HFF-Myc (cell line): ENCODE measurements at places on chromosomes 2 and 18.

DNA sequence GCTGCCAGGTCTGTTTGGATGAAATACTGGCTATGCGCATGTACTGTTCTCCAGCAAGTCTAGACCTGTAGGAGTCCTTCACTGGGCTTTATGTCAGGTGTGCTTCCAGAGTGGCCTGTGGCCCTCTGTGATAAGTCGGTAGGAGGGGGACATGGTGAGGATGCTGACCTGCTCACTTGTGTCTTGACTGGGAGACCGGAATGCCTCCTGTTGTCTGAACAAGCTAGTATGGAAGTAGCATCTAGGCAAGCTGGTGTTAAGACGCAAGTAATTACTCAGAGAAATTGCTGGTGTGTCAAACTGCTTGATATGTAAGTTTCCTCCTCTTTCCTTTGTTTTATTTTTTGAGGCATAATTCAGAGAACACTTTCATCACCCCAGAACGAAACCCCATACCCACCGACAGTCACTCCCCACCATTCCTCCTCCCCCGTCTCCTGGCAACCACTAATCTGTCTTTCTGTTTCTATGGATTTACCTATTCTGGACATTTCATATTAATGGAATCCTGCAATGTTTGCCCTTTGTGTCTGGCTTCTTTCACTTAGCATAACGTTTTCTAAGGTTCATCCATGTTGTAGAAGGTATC lies 76.4 kb downstream of the TMEM247 start:
- no peak for DNase-seq

DNA sequence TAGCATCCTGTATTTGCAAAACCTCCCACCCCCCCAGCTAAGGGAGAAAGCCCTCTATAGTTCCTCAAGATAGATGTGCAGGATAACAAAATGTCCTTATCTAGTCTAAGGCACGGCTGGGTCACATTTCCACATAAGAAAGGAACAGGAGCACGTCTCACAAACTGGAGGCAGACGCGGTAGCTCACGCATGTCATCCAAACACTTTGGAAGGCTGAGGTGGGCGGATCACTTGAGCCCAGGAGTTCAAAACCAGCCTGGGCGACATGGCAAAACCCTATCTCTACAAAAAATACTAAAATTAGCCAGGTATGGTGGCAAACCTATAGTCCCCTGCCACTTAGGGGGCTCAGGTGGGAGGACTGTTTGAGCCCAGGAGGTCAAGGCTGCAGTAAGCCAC lies 9.3 kb downstream of the SF3B1 start:
- DNase-seq, result no peak

DNA sequence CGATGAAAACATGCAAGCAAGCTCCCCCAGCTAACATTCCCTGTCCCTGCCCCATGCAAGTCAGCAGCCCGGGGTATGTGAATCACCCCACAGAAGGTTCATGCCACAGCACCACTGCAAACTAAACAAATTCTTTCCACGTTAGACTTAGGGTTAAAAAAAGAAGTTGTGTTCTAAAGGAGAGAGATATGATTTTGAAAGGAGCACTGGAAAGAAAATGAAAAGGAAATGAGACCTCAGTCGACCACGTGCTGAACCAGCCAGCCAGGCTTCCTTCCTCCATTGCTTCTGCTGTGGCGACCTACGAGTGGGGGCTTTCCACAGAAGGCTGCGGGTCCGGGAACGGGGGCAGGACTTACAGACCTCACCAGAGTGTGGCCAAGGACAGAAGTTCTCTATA lies 52.0 kb downstream of the ARL4C start:
- DNase-seq, result no peak

DNA sequence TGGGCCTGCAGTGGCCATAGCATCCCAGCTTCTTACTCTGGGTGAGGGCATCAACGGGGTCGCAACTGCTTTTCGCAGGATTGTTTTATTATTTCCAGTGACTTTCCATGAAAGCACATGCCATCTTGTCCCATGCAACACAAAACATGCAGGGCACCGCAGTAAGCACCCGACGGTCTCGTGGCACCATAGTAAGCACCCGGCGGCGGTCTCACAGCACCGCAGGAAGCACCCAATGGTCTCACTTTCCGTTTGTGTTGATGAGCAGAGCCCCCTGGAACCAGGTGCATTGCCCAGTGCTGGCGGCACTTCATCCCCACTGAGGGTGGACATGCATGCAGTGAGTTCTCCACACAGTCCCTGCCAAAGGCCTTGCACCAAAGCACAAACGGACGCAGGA lies 271.9 kb downstream of the MYT1L start:
- DNase-seq, result no peak

GRCh38 chr18:57149531-57149930 lies 2.6 kb downstream of the BOD1L2 start:
- no peak for DNase-seq

- DNase-seq, result no peak
Observed at GRCh38 chr2:46719487-46719886, 196.1 kb downstream of the MCFD2 start.

DNA sequence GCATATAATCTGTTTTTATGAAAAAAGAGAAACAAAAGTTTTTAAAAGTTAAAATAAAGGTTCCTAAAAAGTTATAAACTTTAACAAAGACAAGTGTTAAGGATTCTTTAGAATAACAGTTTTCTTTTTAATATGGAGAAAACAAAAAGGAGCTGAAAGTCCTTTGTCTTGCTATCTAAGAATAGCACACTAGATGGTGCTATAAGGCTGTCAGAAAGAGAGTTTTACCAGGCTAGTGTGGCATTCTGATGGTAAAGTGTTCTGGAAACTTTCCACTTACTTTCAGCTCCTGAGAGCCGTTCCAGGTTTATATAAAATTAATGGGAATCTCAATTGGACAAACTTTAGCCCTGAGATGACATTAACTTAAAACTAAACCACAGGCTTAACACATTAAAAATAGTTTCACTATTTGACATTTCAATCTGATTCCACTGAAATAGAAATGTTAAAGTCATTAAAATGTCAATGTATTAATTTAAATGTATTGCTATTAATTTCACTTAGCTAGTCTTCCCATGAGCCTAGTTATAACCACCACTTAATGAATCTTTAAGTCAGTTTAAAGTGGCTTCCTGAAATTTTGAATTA lies 3.7 kb downstream of the FBXO48 start:
- DNase-seq, result no peak

DNA sequence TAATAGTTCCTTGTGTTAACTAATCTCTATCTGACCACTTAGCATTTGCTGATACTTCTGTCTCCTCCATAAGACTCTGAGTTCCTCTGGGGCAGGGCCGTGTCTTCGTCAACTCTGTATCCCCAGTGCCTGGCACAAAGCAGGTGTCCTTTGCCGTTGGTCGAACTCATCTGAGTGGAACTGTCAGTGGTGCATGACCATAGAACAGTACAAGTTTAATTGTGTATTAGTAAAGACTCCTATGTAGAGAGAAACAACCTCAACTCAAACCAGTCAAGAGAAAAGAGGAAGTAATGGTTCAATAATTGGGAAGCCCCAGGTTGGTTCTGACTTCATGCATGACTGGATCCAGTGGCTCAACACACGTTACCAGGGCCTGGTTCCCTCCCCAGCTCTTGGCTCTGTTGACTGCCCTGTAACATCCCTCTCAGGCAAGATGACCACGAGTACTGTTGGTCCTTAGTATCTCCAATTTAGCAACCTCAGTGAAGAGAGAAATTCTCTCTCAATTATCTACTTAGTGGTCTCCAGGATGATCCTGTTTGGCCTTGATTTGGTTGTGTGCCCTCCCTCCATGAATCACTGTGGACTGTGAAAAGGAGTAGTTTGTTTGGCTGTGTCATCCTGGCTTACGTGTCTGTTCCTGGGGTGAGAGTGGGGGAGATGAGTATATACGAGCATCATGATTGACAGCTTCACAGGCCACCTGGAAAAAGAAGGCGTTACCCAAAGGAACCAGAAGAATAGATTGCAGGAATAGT lies 58.5 kb upstream of the MSH6 start:
- DNase-seq, result no peak

DNA sequence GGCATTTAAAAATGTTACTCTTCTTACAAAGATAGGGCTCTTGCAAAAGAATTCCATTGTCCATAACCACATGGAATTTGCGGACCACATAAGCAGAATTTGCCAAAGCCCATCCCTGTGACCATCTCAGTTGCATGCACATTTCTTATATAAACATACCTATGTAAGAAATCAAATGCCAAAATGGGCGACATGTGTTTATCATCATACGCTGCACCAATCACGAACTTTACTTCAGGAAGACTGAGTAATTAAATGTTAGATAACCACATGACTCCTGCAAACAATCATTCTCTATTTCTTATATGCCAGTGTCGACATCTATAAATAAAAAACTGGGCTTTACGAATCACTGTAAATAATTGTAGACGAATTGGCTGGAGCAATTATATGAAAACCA lies 186.1 kb upstream of the RBMS1 start:
- no peak for DNase-seq

- no peak for DNase-seq
Observed at GRCh38 chr2:200695601-200696000, 109.8 kb downstream of the AOX1 start.

DNA sequence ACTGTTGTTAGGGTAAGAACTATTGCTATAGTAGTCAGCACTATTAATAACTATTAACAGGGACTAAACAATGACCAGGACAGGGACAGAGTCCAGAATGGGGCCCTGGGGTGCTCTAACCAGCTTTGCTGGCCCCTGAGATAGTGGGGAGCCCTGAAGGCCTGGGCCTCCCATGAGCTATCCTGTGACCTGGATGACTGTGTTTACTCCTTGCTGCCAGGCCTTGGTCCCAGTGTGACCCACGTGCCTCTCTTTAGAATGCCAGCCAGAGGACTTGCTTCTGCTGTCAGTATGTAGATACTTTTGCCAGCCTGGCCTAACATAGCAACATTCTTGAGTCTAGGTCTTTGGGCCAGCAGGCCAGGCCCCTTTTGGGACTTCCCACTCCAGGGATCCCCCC lies 11.4 kb downstream of the CDK5R2 start:
- DNase-seq, result no peak

GRCh38 chr2:241158546-241158900 lies 8.3 kb downstream of the PPP1R7 start:
- DNase-seq, result no peak
